ENCODE measurements at places on chromosomes 2 and 18.

- no peak for DNase-seq
Observed at GRCh38 chr2:37039580-37039979, 44.6 kb downstream of the HEATR5B start.

- no peak for DNase-seq
Observed at GRCh38 chr2:136444323-136444722, 321.0 kb upstream of the THSD7B start.

DNA sequence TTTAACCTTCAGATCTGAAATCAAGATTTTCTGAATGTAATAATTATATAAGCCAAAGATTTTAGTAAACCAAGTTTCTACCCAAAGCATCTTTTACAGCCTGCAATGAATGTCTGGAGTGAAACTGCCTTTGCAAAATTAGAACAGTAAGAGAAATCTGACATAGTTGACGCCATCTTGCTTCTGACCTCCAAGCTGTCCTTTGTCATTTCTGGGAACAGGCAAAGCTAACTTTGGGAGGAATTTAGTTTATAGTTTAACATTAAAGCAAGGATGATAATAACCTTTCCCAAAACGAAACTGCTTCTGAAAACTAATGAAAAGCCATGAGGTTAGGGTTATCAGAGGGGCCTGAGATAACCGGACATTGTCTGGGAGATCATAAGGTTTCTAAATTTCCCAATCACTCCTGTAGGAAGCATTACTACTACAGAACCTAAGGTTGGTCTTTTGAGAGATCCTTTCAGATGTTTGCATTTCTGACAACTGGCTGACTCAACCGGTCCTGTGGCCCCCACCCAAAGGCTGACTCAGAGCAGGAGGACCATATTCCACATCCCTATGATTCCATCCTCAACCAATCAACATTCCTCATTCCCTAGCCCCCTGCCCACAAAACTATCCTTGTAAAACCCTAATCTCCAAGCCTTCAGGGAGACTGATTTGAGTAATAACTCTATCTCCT is 124.5 kb downstream of the TMEM131 start:
- no peak for DNase-seq

DNA sequence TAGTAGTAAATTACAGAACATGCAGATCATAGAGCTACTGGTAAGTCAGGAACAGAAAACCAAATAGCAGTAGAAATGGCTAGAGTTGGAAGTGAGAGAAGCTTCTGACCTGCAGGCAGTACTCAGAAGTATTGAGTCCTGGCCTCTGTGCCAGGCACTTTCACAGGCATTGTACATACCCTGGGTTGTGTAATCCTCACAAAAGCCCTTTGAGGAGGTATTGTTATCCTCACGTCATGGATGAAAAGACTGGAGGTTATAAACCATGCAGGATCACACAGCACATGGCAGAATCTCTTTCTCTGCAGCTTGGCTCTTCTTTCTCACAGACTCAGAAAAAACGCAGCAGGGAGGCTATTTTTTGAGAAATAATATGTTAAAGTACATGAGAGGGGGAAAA is 789.3 kb upstream of the FAM98A start:
- DNase-seq: no peak

- no peak for DNase-seq
Observed at GRCh38 chr2:2524348-2524941, 193.4 kb upstream of the MYT1L start.

DNA sequence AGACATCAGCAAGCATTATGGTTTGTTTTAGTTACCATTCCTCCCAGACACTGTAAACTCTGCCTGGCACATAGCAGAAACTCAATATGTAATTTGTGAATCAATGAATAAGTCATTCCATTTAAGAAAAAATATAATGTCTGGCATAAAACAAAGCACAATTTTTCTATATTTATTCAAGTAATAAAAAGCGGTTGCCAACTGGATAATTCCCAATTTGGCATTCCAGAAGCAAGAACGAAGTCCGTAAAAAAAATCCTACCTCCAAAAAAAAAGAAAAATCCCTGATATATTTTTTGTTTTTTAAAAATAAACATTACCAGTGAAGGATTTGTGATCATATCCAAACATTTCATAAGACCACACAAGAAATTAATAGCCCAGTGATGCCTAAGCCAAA is 351.3 kb upstream of the LRRTM4 start:
- no peak for DNase-seq

- no peak for DNase-seq
Observed at GRCh38 chr2:148754864-148755263, 110.3 kb downstream of the EPC2 start.

DNA sequence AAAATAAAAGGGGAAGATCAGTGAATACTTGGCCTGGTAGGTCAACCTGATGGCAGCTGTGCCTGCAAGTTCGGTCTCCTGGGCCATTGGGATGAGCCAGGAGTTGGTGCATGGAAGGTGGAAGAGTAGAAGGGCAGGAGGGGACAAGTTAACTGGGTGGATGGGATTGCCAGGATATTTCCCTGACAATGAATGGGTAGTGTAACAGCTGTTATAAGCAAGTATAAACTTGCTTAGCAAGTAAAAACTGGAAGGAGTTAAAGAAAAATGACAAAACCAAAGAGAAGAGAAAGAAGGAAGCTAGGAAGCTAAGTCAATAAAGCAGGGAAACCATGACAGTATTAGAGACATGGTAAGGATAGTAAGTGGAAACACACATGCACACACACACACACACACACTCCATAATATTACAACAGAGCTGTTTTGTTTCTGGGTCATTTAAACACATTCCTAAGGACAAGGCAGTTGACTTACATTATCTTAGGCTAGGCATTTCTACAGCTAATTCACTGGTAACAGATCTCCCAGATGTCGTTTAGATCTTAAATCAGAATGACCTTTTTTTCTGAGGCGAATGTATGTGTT is 29.7 kb downstream of the MEP1B start:
- no peak for DNase-seq

GRCh38 chr2:11395389-11395788 is 51.0 kb upstream of the ROCK2 start:
- no peak for DNase-seq

DNA sequence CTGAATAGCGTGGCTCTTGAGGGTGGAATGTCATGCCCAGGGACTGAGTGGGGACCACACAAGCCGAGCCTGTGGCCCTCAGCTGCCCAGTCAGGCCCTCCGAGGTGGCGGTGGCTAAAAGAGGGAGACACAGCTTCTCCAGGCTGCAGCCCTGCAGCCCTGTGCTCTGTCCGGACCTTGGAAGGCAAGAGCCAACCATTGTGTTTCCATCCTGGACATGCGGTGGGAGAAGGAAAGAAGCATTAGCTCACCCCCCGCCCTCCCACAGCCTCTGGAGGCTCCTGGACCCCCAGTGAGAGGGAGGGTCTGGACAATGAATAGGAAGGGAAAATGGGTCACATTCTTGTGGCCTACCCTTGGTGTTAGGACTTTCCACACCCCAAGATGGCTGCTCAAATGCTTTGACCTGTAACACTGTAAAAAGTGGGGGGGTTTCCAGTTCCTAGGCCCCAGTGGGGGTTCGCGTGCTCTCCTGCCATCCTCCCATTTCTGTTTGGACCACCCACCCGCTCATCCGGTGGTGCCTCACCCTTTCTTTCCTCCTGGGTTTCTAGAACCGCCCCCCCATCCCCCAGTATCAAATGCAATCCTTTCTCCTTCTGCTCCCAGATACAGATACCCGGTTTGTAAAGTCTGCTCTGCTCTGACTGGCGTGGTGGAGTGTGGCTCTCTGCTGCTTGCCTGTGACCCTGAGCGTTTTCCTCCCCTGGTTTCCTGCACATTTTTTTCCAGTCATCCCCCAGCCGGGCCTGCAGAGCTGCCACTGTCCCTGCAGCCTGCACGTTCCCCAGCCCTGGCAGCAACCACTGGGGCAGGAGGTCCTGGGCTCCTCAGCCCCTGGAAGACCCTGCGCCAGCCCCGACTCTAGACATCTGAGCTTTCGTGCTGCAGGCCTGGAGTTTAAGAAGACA is 36.3 kb upstream of the SMAD7 start:
- DNase-seq: no peak

DNA sequence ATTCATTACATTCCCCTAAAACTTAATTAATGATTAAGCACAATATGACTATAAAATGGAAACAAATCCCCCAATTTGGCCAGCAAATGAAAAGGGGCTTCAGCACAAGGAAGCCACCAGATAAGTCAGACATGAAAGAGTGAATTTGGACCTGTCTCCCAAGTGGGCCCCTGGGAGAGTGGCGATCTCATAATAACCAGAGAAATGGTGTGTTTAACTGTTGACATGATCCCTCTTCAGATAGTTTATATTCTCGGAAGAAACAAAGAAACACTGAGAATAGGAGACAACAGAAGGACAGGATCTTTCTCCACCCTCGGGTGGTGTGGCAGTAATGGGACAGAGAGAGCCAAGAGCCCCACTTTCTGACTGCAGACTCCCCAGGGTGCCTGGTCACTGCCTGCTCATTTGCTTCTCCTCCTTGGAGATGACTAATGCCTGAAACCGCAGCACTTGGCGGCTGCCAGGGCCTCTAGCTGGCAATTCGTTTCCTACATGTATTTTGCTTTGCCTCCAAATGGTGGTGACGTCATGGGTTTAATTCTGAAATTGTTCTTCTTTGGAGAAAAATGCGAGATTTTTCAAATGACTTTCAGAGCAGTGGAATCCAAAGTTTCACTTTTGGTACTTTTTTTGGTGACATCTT is 46.4 kb upstream of the SPP2 start:
- DNase-seq: no peak

GRCh38 chr2:237113026-237113795 is 27.5 kb downstream of the COPS8 start:
- no peak for DNase-seq

DNA sequence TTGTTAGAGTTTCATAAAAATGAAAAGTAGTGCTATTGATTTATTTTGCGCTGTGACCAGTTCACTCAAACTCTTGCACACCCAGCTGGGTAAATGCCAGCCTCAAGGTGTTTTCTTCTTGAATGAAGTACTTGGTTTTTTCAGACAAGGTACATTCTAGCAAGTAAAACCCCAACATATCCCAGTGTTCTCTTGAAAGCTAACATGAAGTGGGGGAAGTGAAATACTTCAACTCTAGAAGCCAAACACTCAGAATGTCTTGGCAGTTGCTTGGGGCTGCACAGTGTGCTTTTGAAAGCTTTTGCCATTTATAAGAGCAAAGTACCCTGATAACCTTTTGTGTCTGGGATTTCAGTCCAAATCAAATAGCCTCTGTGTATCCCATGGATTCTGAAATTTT is 13.4 kb downstream of the NPAS2 start:
- no peak for DNase-seq

DNA sequence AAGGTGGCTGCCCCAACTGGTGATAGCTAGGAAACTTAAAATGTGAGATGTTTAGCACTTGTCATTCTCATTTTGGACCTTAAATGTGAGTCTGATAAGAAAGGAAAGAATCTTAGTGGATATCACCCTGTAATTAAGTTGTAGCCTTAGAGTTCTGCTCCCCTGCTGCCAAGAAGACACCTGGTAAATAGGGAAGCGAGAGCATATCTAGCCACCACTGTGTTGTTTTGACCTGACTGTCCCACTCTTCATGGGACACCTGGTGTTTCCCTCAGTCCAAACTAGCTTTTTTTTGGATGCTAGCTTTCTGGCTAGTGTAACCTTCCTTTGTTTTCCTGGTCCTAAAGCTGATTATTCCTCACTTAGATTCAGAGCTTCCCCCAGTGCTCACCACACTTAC is 357.6 kb downstream of the RAD51AP2 start:
- DNase-seq: no peak

DNA sequence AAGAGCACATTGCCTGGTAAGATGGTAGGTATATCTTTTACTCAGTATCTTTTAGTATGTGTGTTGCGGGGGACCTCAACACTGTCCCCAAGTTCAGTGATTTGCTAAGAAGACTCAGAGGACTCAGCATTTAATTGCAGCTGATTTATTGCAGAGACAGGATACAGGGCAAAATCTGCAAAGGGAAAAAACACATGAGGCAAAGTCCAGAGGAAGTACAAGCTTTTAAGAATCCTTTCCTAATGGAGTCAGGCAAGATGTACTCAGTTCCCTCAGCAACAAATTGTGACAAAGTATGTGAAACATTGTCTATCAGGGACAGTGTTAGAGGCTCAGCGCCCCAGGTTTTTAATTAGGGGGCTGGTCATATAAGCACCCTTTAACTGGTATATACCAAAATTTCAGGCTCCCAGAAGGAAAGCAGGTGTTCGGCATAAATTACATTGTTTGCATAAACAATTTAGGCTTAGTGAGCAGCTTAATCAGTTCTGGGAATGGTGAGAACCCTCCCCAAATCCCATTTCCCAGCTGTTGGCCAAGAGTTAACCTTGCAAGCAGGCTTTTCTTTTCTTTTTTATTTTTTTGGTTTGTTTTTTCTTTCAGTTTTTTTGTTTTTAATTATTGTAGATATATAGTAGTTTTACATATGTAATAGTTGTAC is 41.7 kb downstream of the RAB3GAP1 start:
- DNase-seq: no peak

DNA sequence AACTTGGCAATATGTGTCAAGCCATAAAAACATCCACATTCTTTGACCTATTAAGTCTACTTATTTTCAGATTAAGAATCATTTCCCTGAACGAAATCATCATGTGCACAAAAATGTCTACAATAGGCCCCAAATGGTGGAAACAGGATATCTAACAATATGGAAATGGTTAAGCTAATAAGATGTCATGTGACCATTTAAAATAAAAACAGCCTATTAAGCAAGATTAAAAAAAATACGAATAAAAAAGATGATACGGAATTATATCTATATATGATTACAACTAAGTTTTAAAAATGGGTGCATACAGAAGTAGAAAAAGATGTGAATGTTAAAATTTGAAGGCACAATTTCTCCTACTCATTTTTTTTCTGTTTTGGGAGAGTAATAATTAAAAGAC is 118.6 kb upstream of the ACVR1C start:
- no peak for DNase-seq

GRCh38 chr2:50443868-50444630 is 587.9 kb downstream of the NRXN1 start:
- DNase-seq: no peak

- DNase-seq: no peak
Observed at GRCh38 chr2:7111626-7112025, 194.4 kb downstream of the RNF144A start.

- no peak for DNase-seq
Observed at GRCh38 chr2:95058989-95059641, 33.6 kb downstream of the MAL start.

- no peak for DNase-seq
Observed at GRCh38 chr2:9260464-9260918, 53.9 kb downstream of the ASAP2 start.

DNA sequence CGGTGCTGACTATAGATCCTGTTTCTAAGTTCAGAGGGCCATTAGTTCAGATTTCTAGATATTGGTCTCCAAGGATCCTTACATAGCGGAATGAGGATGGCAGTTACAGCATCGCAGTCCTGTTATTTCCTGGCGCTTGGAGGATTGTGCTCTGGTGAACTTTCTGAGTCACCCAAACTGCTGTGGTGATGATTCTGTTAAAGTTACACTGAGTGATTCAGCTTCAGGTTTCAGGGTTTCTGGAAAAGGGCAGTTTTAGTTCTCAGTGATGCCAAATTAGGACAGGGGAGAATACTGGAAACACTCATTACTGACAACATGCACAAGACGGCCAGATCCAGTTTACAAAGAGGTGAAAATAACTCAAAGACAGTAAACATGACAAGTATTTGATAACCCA is 52.1 kb upstream of the ANKRD62 start:
- no peak for DNase-seq

GRCh38 chr2:150319658-150320555 is 167.6 kb downstream of the RND3 start:
- DNase-seq: no peak

All from activated T-helper 1 cell treated with Interleukin-2 at 50 U/mL for 16 hours (primary cell).